BJ (cell line): ENCODE measurements at places on chromosomes 1 and 21.

DNA sequence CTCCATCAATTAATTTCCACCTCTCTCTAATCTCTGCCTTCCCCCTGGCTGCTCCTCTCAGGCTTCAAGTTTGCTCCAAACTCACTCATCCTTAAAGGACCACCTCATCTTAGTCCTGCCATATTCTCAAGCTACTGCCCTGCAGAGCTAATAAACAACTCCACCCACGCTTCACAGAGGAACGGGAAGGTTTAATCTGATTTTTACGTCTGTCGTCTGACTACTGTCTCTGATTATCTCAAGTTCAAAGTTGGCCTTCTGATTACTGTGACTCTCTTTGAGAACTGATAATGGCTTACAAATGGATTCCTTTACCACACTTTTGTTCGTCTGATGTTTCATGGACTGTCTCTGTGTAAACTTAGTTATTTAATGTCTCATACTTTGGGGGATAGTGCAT is 7.6 kb upstream of the CPT2 start:
- DNase-seq: no peak

DNA sequence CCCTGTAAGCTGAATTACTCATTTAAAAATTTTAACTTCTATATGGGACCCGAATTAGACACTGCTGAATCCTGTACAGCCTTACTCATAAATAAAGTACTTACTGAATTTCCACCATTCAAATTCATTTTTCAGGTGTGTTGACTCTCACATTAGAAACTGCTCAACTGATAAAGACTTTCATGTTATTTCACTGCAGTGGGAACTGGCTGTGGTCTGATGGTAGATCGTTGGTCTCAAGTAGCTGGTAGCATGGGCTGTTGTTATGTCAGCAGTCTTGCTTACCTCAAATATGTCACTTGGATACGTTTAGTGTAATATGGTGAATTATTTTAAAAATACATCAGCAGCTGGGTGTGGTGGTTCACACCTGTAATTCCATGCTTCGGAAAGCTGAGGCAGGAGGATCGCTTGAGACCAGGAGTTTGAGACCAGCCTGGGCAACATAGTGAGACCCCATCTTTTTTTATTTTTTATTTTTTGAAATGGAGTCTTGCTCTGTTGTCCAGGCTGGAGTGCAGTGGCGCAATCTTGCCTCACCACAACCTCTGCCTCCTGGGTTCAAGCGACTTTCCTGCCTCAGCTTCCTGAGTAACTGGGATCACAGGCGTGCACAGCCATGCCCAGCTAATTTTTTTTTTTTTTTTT is 10.4 kb downstream of the DEGS1 start:
- DNase-seq: no peak

- DNase-seq: no peak
Observed at GRCh38 chr21:36839735-36840134, 126.7 kb downstream of the HLCS start.

DNA sequence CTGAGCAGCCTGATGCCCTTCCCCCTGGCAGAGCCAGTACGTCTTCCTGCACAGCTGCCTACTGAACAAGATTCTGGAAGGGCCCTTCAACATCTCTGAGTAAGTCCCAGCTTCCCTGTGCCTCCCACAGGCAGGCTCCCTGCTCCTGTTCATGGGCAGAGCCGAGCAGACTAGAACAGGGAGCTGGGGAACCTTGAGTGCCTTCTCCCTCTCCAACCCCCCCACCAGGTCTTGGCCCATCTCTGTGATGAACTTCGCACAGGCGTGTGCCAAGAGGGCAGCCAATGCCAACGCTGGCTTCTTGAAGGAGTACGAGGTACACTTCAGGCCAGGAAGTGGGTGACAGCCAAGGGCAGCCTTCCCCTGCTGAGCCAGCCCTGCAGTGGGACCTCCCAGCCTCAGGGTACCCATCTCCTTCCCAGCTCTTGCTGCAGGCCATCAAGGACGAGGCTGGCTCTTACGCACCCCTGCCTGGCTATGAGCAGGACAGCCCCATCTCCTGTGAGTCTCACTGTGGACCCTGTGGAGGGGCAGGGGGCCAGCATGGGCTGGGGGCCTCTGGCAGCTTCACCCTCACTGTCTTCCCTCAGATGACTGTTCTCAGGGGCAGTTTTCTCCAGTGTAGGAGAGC is 6.4 kb upstream of the LGR6 start:
- no peak for DNase-seq

DNA sequence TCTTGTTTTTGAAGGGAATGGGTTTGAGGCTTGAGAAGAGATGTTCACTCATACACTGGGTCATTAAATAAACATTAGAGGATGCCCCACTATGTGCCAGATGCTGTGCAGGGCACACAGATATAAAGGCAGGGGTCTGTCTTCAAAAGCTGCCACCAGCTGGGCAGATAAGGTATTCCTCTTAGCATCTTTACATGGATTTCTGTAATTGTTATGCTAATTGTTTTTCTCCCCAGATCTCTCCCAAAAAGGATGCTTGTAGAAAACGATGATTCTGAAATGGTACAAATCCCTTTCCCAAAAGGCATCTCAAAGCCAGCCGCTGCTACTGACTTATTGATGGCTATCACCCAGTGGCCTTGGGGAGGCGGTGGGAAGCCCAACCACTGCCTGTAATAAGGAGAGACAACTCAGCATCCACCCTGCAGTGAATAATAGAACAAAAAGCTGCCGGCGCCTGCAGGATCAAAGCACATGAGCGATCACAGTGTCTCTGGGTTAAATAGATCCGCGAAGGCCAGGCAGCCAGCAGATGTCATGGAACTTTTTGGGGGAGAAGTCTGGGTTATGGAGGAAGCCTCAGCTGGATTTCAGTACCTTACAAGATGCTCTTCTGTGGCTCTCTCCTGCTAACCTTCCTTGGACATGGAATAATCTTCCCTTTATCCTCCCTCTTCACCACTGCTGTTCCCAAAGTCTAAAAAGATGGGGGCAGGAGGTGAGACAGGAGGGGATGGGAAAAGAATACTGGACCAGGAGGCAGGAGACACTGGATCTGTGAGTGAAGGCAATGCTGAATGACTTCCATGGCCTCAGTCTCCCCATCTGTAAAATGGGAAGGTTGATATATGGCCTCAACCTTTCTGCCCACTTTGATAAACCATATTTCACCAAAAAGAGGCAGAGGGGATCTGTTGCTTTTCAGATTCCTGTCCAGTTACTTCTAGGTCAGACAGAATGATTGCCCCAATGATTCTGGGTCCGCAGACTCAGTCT is 54.8 kb upstream of the CD34 start:
- DNase-seq: no peak

- DNase-seq: no peak
Observed at GRCh38 chr1:172723251-172723650, 64.3 kb downstream of the FASLG start.

DNA sequence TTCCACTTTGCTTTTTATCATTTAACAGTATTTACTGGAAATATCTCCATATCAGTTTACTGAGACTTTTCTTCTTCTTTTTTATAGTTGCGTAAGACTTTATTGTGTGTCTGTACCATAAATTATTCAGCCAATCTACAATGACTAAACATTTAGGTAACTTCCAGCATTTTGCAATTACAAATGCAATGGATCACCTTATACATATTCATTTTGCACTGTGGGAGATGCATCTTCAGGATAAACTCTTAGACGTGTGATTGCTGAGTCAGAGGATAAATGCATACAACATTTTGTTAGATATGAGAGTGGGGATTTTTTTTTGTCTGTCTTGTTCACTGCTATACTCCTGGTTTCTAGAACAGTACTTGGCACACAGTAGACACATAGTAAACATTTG is 95.7 kb upstream of the GCLM start:
- DNase-seq: no peak

- no peak for DNase-seq
Observed at GRCh38 chr1:45621895-45622523, 1.8 kb downstream of the CCDC17 start.

DNA sequence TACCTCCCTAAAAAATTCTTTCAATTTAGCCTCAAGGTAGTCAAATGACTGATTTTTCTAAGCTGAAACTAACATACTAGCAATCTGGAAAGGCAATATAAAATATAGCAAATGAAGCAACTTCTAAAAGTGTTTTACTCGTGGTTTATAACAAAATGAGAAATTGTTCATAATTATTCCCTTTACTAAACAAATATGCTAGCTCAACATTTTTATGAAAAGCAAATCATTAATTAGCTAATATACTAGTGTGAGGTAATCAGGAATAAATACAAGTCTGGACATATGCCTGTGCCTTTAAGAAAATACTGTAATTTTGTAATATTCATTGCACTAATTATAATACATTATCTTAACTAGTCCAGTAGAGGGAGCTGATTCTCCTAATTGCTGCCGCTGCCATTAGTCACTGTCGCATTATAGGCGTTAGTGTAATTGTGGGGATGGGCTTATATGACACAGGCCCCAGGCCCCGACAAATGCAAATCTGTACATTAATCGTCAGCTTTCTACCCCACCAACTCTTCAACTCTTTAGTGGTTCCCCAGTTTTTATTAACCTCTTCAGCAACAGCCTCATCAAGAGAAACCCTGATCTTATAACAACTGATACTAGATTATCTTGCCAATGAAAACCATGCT is 160.9 kb downstream of the GABPA start:
- no peak for DNase-seq

DNA sequence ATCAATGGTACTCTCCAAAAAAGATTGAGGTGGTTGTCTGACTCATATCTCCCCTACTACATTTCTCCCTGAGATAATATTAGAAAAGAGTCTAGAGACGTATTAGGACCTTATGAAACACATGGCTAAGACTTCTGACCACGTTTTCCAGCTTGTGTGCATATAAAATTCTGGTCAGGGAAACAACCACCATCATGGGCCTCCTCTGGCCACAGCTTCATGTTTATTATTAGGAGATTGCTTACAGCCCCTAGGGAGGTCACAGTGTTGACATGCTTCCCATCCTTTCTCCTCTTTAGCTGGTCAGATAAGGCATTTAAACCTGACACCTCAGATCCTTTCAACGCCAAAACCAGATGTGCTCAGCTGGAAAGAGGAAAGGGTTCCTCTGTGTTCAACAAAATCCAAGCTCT is 620.2 kb downstream of the PLPP3 start:
- DNase-seq: no peak

GRCh38 chr1:151713874-151714273 is 2.7 kb downstream of the CELF3 start:
- no peak for DNase-seq

GRCh38 chr1:66436378-66437135 is 97.4 kb upstream of the SGIP1 start:
- peak; percentile 75 for DNase-seq

GRCh38 chr21:9735421-9735961 is 785.9 kb upstream of the TPTE start:
- DNase-seq: no peak

DNA sequence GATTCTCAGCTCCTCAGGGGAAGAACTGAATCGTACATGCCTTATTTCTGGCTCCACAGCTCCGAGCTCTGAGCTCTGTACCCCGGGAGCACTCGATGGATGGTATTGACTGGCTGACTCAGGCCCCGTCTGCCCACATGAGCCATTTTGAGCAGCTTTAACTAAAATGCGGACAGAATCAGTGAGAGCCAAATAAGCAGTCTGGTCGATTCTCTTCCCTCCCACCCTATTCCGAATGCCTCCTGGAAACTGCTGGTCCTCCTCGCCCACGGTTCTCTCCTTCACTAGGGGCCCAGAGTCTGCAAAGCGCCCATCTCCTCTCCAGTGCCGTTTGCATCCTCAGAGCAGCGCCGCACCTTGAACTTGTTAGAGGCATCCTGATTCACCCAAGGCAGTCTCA is 125.9 kb upstream of the IRF2BP2 start:
- DNase-seq: no peak

- no peak for DNase-seq
Observed at GRCh38 chr1:227778401-227778947, 37.0 kb upstream of the PRSS38 start.

GRCh38 chr1:71438626-71439025 is 357.8 kb upstream of the ZRANB2 start:
- no peak for DNase-seq
